Hepatic stellate cell (primary cell): ENCODE measurements at places on chromosomes 4 and X.

DNA sequence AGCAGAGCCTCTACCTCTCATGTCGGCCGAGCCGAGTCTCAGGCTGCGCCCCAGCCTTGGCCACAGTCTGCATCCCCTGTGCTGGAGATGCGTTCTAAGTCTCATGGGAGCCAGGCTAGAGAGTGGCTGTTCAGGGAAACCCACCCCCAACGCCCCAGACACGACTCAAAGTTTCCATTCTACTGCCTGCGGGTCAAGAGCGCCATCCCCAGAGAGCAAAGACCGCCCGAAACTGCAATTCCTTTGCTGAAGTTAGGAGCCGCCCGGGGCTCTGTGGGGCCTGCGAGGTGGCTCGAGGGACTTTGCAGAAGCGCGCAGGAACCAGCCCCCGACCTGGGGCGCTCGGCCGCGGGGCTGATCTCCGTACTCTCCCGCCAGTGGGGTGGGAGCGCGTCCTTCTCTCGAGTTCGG is 10.0 kb upstream of the ELF4 start:
- DNase-seq = no peak

DNA sequence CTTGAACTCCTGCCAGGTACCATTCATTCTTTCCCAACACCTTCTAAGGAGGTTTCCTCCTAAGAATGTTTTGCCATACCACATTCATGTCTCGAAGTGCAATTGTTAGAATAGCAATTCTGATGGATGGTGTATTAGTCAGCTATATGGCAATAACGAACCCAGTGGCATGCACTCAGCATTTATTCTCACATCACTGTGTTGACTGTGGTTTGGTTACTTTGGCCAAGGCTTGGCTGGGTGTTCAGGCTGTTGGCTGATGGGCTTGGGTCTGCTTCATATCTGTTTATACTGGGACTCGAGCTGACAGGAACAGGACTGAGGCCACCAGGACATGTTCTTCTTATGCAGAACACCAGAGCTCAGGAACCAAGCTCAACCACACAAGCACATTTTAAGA is 31.7 kb downstream of the PSAPL1 start:
- DNase-seq = no peak

GRCh38 chr4:89294573-89295269 is 12.9 kb downstream of the GPRIN3 start:
- no peak for DNase-seq

DNA sequence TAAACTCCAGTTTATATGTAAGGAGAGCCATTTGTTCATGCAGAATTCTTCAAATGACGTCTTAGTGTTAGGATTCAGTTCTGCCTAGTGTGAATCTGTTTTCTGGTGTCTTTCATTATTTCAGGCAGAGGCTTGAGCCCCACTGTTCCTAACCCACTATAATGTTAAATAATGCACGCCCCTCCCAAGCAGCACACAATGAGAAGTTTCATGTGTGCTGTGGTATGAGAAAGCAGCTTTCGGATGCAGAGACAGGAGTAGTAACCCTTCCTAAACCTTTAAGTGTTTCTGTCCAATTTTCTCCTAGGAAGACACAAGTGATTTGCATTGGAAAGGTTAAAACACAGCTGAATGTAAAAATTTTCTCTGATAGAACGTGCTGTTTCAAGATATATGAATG is 54.5 kb downstream of the TRIM2 start:
- DNase-seq = no peak

DNA sequence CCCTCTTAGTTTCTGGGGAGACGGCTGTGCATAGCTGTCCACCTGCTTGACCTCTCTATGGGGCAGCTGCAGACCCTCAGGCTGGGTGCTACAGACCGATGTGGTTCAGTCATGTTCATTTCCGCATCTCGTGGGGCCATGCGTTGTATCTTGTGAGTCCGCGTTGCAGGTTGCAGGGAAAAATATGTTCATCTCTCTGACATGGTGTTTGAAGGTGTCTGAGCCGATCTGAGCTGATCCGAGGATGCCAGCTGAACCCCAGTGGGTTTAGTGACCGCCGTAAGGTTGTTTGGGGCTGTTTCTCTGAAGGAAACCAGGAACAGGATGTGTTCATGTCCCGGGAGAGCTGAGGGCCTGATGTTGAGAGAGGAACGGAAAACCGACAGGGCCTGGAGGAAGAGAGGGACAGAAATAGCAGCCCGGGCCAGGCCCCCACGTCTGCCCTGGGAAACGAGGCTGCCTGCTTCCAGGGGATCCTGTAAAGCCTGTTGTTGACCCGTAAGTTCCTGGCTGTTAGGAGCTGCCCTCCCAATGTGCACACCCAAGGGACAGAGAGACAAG is 9.8 kb upstream of the P2RY8 start:
- DNase-seq = no peak
